ENCODE measurements at places on chromosomes 6 and 20.

- DNase-seq = no peak
These were observed 143.1 kb downstream of the CEP57L1 start for GRCh38 chr6:109238396-109238795.

DNA sequence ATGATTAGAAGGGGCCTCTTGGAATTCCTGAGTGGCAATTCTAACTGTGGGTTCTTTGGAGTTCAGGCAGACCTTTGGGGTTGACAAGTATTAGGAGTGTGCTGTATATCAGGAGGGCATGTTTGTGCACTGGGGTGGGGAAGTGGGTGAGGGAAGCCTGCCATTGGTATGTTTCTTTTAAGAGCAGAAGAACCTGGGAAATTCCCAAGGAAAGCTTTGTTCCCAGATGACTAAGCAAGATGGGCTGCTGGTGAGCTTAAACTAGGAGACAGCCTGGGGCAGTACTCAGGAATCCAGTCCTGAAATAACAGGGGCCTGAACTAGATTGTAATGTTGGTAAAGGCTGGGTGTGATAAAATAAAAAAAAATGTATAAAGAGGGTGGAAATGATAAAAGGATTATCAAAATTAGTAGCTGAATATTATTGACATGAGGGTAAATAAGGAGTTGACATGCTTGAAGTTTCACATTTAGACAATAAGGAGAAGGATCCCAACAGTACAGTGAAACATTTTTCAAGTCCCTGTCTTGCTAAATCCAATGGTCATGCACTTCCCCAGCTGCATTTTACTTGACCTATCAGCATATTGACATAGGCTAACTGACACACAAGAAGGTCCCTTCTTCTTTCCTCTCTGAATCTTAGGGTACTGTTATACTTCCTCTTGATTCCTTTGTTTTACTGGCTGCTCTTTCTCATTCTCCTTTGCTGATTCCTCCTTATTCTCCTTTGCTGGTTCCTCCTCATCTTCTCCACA lies 18.4 kb upstream of the IFNGR1 start:
- DNase-seq = peak; percentile 91

- DNase-seq = no peak
These were observed 217.6 kb upstream of the SNX9 start for GRCh38 chr6:157605484-157605883.

DNA sequence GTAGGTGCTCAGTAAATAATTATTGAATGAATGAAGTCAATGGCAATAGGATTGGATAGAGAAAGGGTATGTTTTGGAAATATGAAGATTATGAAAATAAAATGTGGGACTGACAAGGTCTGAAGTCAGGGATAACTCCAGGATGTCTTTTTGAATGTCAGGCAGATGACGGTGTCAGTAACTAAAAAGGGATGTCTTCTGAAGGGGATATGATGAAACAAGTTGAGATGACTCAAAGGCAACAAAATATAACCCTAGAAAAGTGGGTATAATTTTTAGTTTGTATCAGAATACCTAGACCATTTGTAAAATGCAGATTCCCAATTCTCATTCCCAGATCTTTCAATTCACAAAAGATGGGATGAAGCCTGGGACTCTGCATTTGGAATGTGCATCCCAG lies 257.3 kb upstream of the SGK1 start:
- DNase-seq = no peak

DNA sequence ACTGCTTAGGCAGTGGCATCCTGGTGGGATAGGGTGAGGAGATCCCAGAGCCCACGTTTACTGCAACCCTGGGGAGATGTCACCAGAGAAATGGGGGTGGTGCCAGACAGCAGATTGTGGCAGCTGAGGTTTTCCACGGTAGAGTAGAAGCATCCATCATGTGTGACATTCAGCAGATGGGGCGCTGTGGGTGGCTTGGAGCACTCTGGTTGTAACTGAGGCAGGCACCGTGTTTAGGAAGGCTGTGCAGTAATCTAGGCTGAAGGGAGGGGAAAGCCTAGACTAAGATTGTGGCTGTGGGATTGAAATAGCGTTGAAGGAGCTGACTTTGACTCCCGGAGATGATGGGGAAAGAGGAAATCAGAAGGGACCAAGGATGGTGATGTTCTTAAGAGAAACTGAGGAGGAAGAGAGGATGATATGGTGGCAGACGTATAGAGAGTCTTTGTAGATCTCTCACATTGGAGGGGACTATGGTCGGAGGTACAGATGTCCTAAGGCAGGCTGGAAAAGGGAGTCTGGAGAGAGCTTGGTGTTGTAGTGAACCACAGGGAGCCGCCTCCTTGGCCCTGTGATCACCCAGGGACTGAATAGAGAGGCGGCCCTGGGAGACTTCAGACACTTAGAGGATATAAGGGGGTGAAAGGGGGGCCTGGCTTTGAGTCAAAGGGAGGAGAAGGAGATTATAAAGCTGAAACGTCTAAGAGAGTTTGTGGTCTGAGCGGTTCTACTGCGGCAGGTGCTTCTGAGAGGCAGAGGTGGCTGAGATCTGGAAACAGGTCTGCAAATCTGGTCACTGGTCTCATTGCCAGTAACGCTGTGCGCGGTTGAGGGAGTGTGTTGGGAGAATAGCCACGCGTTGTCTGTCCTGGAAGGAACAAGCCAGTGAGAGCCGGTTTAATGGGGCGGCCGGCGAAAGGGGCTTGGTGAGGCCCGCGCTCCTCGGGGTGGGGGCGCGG lies 792 bp upstream of the MICA start:
- peak; percentile 57 for DNase-seq

DNA sequence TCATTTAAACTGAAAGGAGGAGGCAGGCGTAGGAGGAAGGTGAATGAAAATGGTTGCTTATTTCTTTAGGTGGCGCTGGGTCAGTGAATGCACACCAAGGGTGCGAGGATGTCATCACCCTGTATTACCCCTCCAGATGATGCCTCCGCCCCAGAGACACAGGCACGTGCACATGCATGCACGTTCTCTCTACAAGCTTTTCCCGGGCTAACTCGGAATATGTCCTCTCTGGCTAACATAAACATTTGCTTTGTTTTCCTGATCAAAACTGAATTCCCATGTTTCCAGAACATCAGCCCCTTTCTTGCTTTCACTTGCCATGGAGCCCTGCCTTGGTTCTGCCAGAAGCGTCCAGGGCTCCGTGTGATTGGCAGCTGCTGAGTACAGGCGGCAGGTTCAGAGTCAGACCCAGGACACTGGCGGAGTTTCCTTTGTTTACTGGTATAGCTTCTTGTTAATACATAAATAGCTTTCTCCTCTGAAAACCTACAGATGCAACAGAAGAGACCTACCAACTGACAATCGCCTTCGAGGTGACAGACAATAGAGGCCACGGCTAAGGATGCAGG lies 131.2 kb upstream of the RPS6KA2 start:
- DNase-seq = no peak

Measured in ELR (cell line).